ENCODE measurements at places on chromosomes 2 and 18. TPM values are rescaled to one million over a fixed set of nuclear protein-coding genes. Genes with fewer than 3 reads are reported as not detected.

Gene DCDC2C
- total RNA-seq: not detected

DNA sequence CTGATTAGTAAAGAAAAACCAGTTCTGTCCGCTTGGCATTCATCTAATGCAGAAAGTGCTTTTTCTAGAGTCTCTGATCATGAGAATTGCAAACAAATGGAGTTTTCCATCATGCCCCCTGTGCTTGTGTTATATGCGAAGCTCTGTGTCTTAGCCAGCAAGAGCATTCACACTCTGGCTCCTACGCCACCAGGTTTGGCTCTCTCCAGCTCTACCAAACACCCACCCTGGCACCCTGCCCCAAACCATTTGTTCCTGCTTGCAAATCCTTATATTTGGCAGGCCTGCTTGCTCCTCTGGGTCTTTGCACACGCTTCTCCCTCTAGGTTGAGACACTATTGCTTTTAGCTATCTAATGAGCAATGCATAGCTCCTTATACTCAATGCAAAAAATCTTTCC, 204.1 kb upstream of the CYRIA start:
- no peak for DNase-seq

Gene ARHGEF4
- 3.2 TPM for total RNA-seq

- DNase-seq: no peak
Observed at GRCh38 chr2:232538671-232539070, 821 bp upstream of the CHRNG start.

GRCh38 chr18:49285627-49286026, 174.8 kb downstream of the DYM start:
- no peak for DNase-seq

DNA sequence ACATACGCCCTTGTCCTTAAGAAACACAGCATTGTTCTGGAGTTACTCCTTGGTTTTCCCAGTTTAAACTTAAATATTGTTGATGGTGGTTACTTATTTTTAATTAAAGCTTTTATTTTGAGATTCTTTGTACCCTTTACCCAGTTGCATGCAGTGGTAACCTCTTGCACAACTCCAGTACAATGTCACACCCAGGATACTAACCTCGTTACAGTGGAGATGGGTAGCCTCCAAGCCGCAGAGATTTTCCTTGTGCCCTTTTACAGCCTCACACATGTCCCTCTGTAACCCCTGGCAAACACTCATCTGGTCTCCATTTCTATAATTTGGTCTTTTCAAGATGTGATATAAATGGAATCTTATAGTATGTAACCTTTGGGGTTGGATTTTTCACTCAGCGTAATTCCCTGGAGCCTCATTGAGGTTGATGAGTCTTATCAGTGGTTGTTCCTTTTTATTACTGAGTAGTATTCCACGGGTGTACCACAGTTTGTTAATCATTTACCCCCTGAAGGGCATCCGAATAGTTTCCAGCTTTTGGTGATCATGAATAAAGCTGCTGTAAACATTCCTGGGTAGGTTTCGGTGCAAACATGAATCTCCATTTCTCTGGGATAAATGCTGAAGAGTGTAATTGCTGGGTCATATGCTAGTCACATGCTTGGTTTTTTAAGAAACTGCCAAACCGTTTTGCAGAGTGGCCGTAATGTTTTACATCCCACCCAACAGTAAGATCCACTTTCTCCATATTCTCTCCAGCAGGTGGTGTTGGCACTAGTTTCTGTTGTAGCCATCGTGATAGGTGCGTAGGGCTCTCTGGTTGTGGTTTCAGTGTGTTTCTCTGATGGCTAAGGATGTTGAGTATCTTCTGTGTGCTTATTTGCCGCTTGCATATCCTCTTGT, 68.6 kb downstream of the DGKD start:
- DNase-seq: no peak

DNA sequence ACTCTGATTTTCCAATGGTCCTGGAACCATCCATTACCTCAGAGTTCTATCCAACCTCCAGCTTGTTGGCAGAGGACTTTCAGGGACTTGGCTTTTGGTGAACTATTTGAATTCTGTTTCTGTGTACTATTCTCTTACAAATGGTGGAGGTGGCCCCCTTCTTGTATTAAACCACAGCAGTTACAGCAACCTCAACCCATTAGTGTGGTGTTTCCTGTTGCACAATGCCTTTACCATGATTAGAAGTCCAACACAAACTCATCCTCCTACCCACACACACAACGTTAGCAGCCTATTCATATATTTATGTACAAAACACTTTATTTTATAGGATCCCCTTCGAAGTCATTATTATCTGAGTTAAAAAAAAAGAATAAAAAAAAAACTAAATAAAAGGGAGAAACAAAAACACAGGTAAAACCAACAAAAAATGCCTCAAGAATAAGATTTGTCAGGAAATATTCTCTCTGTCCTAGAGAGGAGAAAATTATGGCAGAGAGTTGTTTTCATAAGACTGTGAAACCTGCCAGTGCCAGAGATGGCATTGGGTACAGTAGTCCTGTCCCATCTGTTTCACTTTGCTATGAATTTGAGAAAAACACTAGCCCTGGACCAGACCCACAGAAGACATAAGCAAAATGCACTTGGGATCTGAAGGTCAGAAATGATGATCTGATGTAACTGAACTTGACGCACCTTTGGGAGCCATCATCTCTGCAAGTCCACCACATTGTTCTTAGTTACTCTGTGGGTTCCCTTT, 1896.0 kb upstream of the PIK3C3 start:
- no peak for DNase-seq

Gene CHRNG
- not detected for total RNA-seq

GRCh38 chr2:46569061-46569560, 89.7 kb downstream of the TMEM247 start:
- DNase-seq: no peak

- DNase-seq: no peak
Observed at GRCh38 chr2:187573722-187574121, 19.5 kb upstream of the TFPI start.

Gene UGT1A5
- total RNA-seq: not detected

DNA sequence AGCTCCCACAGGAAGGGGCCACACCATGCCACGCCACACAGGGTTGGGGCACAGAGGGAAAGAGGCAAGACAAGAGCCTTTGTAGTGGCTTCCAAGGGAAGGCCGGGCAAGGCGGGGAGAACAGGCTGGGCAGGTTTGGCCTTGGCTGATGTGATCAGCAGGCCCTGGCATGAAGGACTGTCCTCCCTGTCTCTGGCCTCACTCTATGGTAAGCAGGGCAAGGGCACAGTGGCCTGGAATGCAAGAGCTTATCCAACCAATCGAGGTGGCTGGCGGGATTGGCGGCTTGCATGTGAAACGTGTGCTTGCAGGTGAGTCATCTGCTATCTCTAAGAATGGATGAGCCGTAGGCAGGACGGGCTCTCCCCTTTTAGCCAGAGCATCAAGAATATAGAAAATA, 6.4 kb upstream of the ATP9B start:
- no peak for DNase-seq

DNA sequence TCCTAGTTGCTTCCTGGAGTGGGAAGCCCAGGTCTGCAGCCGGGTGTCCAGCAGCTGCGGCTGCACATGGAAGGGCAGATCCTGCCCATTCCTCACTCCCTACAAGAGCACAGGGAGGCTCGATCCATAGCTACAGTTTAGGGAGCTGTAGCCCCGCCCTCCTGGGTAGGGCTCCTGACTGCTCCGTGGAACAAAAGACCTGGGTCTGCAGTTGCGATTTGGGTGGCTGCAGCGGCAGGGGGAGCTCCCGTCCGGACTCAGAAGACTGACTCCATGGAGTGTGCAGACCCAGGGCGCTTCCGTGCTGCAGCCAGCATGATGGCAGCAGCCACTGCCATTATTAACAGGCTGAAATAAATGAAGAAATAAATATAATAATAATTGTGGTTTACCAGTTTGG, 157.3 kb downstream of the CTNNA2 start:
- DNase-seq: no peak

DNA sequence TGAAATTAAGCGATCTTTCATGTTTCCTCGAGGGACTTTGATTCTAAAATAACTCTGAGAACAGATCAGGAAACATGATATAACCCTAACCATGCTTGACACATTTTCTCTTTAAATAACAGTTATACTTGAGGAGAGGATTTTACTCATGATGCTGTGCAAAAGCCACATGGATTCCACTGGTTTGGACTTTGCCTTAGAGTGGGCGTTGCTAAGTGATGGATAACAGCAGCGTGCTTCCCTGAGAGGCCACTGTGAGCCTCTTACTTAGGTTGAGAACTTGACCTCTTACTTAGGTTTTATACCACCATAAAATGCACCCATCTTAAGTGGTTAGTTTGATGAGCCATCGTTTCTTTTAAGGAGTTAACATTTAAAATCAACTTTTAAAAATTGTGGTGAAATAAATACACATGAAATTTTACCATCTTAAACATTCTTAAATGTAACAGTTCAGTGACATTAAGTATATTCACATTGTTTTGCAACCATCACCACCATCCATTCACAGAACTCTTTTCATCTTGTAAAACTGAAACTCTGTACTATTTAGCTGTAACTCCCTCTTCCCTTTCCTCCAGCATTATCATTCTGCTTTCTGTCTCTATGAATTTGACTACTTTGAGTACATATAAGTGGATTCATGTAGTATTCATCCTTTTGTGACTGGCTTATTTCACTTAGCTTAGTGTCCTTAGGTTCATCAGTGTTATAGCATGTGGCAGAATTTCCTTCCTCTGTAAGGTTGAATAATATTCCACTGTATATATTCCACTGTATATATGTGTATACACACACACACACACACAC, 22.6 kb downstream of the ANXA4 start:
- DNase-seq: no peak

Gene MOGAT1
- not detected for total RNA-seq

Gene METTL5
- 76.0 TPM for total RNA-seq

Gene TFPI
- 99.7 TPM for total RNA-seq

- no peak for DNase-seq
Observed at GRCh38 chr2:113755035-113755834, 1.2 kb downstream of the SLC35F5 start.

Gene FER1L5
- 0.07 TPM for total RNA-seq

GRCh38 chr2:188383158-188383557, 91.5 kb downstream of the GULP1 start:
- no peak for DNase-seq

- DNase-seq: no peak
Observed at GRCh38 chr2:205586626-205587025, 95.7 kb upstream of the NRP2 start.

DNA sequence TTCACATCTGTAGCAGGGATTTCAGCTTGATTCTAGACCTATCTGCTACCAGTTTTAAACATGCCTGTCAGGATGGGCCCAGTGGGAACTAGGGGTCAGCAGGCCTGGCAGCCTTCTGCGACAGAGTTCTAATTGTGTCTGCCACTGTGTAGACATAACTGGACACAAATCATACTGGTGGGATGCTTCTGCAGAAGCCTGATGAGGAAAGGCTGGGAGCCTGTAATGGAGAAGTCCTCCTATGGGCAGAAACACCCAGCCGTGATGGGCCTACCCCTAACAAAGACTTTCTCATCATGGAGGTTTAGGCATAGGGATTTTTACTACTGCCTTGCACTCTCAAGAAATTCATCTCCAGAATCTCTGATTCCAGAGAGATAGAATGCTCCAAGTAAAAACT, 166.9 kb downstream of the PDE11A start:
- no peak for DNase-seq

GRCh38 chr18:9547782-9548181, 66.6 kb downstream of the PPP4R1 start:
- no peak for DNase-seq

- DNase-seq: no peak
Observed at GRCh38 chr2:181419129-181419855, 37.9 kb upstream of the ITGA4 start.

- no peak for DNase-seq
Observed at GRCh38 chr2:199680482-199680881, 170.5 kb downstream of the FTCDNL1 start.

GRCh38 chr2:53475766-53476165, 291.8 kb upstream of the CHAC2 start:
- DNase-seq: no peak

Gene UGT1A10
- total RNA-seq: not detected
